SJSA1 (cell line): ENCODE measurements at places on chromosomes 12 and 14.

- no peak for DNase-seq
Observed at GRCh38 chr14:30607156-30607780, 14.9 kb upstream of the SCFD1 start.

- DNase-seq: no peak
Observed at GRCh38 chr14:50792051-50792477, 38.9 kb downstream of the NIN start.

DNA sequence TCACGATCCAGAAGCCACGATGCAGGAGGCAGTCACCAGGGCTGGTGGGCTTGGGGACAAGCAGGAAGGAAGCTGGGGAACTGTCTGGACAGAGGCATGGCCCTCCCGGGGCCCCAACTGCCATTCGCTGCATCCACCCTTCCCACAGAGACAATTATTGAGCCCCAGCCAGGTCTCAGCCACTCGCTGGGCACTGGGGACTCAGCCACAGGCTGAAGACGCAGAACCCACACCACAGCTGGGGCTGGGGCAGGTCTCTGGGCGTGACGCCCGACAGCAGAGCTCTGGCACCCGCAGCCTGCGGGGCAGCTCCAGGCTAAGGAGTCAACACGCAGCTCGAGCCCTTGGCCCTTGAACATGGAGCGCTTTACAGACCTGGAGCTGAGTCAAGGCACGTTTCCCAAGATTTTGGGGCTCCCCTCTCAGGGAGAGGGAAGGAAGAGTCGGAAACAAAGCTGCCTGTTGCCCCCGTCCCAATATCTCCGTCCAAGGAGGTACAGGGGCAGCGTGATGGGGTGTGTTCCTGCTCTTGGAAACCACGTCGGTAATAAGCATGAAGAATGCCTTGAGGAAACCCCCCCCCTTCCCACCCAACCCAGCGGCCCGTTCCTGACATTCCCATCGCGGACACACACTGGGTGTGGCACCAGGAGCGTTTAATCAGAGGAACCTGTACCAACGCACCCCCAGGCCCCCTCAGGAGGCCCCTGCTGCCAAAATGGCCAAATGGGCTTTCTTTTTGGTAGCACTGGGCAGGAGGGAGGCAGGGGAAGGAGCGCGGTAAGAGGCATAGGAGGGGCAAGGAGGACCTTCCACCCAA, 6.7 kb downstream of the RIMBP2 start:
- DNase-seq: no peak

DNA sequence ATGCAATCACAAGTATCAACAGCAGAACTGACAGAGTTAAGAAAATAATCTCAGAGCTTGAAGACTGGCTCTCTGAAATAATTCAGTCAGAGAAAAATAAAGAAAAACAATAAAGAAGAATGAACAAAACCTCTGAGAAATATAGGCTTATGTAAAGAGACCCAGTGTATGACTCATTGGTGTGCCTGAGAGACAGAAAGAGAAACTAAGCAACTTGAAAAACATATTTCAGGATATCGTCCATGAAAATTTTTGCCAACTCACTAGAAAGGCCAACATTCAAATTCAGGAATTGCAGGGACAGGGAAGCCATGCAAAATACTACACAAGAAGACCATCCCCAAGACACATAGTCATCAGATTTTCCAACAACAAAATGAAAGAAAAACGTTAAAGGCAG, 56.2 kb downstream of the APOBEC1 start:
- DNase-seq: no peak

GRCh38 chr12:30166006-30166795, 382.5 kb upstream of the TMTC1 start:
- no peak for DNase-seq

GRCh38 chr12:10242539-10242938, 29.9 kb downstream of the GABARAPL1 start:
- no peak for DNase-seq

DNA sequence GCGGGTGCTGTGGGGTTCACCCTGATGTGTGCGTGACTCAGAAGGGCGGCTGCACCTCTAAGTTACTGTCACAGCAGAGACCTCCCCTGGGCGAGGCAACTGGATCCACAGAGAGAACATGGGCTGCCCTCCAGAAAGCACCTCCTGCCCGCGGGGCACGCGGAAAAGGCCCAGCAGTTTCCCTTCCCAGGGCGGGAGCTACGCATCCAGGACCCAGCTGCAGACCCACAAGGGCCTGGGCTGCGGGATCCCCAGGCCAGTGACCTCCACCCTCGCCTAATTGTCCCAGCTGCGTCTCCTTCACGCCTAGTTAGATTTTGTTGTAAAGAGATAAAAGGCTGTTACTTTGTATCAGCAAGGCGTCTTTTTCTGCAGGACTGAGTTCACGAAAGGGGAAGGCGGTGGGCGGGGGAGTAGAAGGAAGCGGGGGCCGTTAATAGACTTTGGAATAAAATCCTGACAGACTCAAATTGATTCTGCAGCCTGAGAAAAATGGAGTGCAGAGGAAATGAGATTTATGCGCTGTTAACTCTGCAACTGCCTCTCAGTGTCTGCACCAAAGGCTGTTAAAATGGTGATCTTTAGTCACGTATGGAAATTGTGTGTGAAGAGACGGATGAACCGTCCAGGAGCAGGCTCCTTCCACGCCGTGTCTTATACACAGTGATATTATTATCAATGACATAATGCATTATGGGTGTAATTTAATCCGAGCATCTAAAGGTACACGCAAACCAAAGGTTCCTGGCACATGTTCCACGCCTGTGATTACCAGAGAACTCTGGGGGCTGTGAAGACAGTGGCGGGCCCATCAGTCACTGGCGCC, 65.9 kb upstream of the FBRSL1 start:
- DNase-seq: no peak

DNA sequence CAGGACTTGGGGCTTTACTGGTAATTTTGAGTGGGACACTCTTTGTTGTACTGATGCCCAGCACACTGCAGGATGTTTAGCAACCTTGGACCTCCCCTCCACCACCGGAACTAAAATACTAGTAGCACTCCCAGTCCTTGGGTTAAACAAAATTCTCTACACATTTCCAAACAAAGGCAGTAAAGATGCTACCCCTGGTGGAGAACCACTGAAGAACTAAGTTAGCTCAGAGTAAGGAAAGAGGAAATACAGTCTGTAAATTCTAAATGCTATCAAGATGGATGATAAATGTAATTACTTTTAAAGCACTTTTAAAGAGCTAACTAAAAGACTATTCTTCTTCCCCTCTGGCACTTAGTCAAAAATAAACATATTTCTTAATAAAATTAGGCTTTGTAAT, 64.1 kb downstream of the LRP6 start:
- no peak for DNase-seq

GRCh38 chr12:79687711-79688260, 3.0 kb downstream of the PAWR start:
- peak; percentile 63 for DNase-seq

GRCh38 chr14:32022938-32023466, 54.1 kb upstream of the ARHGAP5 start:
- DNase-seq: no peak

DNA sequence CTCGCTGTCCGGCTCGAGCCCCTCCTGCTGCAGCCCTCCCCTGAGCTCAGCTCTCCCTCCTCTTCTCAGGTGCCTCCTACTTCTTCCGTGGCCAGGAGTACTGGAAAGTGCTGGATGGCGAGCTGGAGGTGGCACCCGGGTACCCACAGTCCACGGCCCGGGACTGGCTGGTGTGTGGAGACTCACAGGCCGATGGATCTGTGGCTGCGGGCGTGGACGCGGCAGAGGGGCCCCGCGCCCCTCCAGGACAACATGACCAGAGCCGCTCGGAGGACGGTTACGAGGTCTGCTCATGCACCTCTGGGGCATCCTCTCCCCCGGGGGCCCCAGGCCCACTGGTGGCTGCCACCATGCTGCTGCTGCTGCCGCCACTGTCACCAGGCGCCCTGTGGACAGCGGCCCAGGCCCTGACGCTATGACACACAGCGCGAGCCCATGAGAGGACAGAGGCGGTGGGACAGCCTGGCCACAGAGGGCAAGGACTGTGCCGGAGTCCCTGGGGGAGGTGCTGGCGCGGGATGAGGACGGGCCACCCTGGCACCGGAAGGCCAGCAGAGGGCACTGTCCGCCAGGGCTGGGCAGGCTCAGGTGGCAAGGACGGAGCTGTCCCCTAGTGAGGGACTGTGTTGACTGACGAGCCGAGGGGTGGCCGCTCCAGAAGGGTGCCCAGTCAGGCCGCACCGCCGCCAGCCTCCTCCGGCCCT, 22.8 kb downstream of the MMP17 start:
- peak; percentile 70 for DNase-seq

DNA sequence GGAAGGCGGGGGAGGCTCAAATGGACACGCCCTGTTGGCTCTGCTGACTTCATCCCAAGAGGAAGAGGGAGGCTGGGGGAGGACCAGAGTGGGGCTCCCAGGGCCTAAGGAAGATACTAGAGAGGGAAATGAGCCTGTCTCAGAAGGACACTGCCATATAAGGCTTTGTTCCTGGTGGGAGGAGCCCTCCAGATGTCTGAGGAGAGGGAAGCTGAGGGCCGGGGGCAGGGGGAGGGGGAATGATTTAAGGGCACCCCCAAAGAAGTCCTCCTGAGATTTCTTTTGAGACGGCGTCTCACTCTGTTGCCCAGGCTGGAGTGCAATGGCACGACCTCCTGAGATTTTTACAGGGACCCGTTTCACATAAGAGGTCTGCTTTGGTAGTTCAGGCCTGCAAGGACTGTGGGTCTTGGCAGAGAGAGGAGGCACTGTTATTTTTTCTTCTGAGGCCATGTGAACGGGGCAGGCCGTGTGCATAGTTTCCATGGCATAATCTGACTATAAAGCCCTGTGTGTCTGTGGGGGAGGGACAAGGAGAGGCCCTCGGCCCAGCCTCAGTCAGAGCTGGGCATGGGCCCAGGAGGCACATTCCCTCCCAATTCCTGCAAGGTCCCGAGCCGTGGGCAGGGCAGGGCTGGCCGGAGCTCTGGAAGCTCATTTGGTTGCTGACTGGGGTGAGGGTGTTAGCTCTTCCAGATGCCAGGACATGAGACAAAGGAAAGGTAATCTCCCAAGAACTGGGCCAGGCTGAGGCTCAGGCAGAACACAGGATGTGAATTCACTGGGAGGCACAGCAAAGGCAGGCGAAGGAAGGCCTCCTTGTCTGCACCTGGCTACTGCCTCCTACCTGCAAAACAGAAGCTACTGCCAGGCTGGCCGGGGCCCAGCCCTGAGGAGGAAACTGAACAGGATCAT, 22.2 kb upstream of the PLEKHG3 start:
- DNase-seq: no peak
